ENCODE measurements at places on chromosomes 3 and 15.

DNA sequence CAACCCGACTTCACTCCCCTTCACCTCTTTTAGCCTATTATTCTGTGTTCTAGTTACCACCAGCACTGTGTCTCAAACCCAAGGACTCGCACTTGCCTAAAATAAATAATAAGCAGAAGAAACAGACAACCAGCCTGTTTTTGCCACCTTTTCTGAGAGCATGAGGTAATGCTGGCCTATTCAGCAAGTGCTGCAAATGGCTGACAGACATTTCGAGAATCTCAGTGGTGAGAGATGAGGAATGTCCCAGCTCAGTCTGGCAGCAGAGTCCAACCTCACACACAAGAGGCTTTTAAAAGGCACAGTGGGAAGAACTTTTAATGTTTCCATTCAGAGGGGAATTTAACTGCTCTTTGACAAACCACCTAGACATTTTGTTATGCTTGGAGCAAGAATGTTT, 143.3 kb upstream of the GMNC start:
- no peak for DNase-seq

DNA sequence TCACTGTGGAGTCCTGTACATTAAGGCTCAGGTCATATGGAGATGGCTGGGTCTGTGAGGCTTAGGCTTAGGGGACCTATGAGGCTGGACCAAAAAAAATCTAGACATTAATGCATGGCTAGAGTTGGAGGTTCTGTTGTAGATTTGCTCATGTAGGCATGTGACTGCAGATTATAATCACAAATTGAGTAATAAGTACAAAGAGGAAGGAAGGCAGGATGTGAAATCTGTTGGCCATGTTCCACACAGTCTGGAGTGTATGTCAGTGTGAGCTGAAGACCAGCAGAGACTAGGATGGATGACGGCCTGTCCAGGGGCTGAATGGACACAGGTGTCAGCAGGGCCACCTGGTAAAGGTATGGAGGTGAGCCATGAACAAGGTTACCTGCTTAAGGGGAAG, at the start of gene ST3GAL6:
ST3GAL6 (plus strand) TSS at position 265 of the 400 bp plus-strand sequence. CDS start 5,101 bp downstream, outside the sequence.
- DNase-seq = no peak

- no peak for DNase-seq
Observed at GRCh38 chr3:133691273-133692107, 29.7 kb upstream of the TOPBP1 start.

DNA sequence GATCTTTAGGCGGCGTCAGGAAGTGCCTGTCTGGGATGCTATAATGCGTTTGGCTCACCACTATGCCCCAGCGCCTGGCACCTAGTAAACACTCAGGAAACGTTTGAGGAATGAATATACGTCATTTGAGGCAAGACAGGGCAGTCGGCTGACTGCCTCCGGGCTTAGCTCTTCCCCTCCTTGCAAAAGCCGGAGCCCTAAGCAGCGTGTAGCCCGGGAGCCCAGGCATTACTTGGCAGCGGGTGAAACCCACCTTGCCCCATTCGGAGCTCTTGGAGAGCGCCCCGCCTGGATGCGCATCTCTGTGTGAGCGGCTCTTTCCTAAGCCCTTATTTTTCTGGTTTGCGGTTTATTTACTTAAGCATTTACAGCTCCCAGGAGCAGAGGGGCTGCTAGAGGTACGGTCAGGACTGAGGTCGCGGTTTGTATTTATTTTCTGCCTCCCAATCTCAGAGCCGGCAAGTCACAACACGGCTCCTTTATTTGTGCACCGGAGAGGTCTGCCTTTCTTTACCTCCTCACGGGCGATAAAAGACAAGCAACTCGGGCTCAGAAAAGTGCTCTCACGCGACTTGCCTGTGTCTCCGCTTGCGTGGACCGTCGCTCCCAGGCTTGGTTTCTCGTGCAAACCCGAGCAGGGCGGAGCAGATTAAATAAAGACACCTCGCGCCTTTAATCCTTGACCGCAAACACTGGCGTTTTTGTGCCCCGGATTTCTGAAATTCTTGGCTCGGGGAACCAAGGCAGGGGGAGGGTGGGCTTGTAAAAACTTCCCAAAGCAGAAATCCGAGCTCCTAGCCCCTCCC, 737 bp upstream of the ITPR1 start:
- DNase-seq = no peak

- no peak for DNase-seq
Observed at GRCh38 chr15:67197364-67197695, 57.1 kb downstream of the AAGAB start.

DNA sequence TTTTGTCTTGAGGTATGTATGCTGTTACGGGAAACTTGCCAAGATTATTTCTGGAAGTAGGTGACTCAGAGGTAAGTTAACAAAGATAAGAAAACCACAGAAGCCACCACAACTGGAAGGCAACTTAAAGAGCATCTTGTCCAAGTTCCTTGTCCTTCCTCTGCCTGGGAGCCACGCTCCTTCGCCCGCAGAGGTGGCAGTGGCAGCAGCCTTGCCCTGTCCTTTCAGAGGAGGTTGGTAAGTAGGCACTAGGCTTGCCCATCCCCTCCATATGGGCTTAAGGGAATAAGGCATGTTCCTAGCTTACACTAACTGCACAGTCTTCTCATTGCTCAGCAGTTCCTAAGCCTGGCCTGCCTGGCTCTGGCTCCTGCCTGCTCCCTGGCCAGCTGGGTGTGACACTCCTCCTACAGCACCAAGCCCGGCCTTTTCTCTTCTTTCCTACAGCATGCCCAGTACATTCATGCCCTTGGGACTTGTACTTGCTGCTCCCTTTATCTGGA, 48.0 kb upstream of the RAB6B start:
- no peak for DNase-seq

- DNase-seq = no peak
Observed at GRCh38 chr3:58591517-58592510, 14.6 kb upstream of the FAM107A start.

DNA sequence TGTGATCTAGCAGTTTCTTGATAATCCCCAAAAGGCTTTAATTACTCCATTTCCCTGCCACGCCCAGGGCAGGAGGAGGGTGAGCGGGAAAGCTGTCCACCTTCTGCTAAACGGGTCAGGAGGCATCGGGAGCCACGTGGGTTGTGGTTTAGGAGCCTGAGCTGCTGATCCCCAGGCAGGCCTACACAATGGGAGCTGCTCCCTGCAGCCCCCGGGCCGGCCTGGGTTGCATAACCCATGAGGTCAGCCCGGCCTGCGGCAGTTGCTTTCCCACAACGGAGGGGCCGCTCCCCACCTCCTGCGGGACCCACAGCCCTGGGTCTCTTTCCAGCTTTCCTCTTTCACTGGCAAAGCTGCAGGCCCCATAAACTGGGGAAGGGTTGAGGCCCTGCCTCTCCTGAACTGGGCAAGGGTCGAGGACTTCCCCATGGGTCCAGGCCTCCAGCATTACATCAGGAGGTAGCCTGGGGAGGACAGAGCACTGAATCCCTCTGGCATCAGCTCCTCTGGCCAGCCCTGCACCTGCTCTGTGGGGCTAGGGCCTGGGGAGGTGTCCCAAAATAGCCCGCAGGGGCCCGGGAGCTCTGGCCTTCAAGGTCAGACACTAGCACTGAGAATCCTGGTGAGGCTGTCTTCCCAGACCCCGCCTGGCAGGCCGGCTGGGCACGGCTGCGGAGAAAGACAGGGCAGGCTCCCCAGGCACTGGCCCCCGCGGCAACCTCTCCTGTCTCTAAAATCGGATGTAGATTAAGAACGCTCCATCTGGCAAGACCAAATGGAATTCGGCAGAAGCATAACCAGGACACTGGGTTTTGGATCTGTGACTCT, 47.3 kb downstream of the ZDHHC19 start:
- DNase-seq = no peak

- no peak for DNase-seq
Observed at GRCh38 chr3:131725414-131725813, 222.6 kb upstream of the MRPL3 start.

DNA sequence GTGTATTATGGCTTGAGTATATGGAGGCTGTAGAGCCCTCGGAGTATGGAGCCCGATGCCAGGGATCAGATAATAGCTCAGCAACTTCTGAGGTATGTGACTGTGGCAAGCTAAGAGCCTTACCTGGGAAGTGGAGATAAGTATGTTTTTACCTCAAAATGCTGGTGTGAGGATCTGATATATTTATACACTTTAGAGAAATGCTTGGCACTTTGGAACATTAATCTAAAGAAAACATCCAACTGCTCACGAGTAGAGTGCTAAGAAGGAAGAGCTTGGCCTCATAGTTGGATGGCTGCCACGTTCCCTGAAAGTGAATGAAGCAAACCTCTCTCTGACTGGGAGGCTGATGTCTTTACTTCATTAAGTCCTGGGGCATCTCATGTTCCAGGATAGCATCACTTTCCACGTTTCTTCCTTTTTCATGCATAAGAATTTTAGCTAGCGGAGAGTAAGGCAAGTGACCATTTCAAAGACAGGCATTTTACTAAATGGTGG, 58.9 kb upstream of the GOLGA8J start:
- no peak for DNase-seq

DNA sequence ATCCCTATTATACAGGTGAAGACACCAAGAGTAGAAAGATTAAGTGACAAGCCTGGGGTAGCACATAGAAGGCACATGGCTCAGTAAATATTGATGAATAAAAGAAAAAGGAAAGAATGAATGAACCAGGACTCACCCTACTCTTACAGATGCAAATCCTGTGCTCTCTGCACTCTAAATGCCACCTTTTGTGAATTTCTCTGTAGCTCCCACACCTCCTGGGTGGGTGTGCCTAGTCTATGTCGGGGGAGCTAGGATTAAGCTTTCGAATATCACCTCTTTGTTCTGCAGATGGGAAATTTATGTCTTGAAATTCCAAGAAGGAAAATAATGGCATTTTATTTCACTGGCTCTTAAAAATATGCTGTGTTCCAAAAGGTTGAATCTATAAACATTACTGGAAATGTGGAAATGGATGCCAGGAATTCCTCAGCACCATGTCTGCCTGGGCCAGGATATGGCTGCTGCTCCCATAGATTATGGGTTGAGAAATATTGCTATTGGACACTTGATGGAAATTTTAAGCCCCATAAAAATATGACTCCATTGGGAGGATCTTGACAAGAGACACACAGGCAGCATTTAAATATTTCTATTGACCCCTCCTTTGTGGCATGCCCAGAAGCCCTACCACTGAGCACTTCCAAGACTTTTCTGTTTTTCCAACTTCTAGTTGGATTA, 43.3 kb downstream of the CCNB2 start:
- no peak for DNase-seq

DNA sequence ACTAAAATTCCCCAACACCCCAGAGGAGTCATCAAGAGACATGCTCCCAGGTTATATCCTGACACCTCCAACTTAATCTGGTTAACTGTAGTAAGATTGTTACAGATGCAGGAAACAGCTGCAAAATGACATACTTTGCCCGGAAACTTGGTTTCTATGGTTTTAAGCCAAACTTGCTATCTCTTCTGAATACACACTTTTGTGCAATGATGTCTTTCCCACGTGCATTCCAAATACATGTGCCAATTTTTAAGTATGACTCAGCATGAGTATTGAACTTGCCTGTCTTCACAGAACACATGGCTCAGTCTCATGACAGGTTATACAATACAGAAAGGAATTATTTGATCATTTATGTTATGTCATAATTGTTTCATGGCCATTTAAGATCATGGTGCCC, 207.0 kb upstream of the DCBLD2 start:
- no peak for DNase-seq

DNA sequence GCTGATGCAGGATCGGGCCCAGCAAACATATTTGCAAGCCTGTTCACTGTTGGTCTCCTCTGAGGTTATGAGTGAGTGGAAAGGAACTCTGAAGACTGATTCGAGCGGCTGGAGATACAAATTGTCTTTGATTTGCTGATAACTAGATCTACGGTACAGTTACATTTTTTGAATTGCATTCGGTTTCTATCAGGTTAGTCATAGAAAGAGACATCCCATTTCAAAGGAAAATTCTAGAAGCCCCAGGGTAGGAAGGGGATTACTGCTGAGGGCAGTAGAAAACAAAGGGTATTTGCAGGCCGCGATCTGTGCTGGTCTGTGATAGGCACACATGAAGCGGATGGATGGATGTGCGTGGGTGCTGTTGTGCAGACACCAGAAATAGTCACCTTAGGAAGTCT, 228.4 kb downstream of the ITPR1 start:
- no peak for DNase-seq

GRCh38 chr15:41971895-41972252, 483 bp downstream of the EHD4 start:
- no peak for DNase-seq

DNA sequence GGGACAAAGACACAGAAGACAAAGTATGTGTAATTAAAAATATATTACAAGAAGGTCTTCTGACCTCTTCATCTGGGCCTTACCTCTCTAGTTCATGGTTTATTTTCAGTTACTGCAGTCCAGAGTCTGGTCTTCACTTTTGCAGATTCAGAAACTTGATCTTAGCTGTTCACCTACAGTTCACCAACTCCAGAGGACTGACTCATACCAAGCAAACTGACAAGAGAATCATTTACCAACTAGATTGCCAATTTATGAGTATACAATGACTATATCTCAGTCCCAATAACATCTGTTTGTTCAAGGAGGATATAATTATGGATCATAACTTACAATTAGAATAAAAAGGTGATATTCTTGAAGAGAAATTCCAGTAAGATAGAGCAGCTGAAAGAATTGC, 9.0 kb downstream of the P2RY1 start:
- no peak for DNase-seq

GRCh38 chr3:193841581-193841980, 248.6 kb downstream of the OPA1 start:
- DNase-seq = no peak

DNA sequence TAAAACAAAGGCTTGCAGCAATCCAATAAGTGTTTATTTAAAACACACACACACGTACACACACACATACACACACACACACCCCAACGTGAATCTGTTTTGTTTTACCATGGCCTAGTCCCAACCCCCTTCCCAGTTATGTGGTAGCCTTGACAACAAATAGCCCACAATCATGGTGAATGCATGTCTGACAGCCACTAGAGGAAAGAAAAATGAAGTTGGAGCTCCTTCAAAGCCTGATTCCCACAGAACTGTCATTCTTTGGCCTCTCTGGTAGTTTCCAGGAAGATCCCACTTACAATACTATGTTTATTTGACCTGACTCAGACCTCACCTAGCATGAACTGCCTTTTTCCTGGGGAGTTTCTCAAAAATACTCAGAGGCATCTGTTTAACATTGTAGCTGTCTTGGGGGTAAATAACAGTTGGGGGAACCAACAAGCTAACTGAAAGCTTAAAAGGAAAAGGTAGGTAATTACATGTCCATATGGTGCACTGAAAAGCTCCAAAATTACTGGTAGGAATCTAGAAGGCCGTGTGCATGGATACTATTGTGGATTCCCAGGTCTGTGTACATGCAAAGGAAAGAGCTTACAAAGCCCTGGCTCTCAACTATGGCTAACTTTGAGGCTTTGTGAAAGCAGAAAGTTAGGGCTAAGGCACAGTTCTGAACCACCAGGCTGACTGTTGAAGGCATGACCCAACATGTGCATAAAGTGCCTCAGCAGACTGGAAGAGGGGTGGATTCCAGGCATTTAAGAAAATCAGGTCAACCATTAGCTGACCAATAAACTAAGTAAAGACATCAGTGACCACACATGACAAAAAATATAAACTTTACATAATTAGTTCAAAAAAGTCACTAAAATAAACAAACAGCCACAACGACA, 65.3 kb downstream of the FAIM start:
- no peak for DNase-seq

All from GOT3 (cell line).